ENCODE measurements at places on chromosomes 5 and 9.

- DNase-seq, result no peak
Observed at GRCh38 chr9:16069671-16070454, 517.0 kb downstream of the CCDC171 start.

DNA sequence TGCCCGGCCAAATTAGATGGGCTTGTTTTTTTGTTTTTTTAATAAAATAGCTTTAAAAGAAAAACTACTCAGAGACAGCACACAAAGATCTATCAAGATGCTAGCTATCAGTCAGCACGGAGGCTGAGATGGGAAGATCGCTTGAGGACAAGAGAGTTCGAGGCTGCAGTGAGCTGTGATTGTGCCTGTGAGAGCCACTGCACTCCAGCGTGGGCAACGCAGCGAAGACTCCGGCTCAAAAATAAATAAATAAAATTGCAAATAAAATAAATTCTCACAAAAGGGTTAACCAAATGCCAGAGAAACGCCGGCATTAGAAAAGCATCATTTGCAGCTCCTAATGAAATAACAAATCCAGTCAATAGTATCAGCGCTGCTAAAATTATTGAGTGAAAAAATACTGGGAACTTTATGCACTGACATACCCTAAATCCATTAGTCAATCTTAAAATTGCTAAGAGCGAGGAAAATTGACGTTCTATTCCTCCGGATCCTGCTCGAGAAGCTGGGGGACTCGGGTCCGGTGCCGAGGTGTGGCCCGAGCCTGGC lies 681 bp downstream of the CPLANE1 start:
- DNase-seq, result no peak

DNA sequence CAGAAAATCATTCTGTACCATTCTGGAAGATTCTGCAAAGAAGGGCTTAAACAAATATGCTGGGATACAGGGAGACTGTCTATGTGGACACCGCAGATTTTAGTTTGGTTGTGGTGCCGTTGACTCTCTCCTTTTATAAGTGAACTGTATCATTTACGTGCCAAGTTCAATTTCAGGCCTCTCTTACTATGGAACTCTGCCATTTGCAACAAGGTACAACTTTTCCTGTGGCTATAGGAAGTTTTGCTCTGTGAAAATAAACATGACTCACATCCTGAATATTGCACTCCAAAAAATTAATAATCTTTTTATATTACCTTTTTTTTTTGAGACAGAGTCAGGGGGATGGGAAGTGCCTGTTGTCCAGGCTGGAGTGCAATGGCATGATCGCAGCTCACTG lies 29.7 kb upstream of the CSNK1G3 start:
- no peak for DNase-seq

DNA sequence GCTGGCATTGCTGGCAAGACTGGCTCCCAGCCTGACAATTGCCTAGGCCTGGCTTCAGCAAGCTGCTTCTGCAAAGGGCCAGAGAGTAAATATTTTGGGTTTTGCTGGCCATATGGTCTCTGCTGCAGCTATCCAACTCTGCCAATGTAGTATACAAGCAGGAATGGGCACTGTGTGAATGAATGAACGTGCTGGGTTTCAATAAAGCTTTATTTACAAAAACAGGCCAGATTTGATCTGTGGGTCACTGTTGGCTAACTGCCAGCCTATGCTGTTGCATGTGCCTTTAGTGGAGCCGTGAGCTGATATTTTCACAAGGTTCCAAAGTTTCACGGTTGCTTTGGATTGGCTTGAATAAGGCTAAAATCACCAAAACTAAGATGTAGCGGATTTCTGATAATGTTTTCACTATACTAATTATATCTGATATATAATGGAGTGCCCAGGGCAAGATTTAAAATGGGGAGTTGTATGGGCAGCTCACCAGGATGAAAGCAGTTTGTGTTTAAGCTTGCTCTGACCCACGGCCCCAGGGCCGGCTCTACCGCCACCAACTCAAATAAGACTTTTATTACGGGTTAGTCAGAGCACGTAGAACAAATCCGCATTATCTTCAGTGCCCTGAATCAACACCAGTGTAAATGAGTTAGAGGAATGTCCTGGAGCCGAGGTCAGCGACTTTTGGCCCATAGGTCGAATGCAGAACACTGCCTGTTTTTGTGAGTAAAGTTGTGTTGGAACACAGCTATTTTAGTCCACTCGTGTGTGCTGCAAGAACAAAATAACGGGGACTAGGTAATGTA lies 98.6 kb upstream of the DAP start:
- DNase-seq, result no peak

DNA sequence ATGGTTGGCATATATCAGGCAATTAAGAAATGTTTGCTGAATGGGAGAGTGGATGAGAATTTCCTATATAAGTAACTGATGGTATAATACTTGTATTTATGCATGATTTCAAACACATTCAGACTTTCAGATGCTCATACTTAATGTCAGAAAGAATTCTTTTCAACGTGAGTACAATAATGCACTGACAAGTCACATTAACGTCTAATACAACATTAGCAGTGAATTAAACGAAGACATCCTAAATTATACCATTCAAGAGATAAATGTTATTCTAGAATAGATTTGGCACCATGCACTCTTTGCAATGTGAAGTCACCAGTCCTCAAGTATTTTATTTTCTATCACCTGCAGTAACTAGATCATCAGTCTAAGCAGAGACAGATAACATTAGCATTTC lies 712.9 kb downstream of the TLE1 start:
- no peak for DNase-seq

GRCh38 chr5:180832638-180833068 lies 28.4 kb downstream of the ZFP62 start:
- DNase-seq, result no peak

DNA sequence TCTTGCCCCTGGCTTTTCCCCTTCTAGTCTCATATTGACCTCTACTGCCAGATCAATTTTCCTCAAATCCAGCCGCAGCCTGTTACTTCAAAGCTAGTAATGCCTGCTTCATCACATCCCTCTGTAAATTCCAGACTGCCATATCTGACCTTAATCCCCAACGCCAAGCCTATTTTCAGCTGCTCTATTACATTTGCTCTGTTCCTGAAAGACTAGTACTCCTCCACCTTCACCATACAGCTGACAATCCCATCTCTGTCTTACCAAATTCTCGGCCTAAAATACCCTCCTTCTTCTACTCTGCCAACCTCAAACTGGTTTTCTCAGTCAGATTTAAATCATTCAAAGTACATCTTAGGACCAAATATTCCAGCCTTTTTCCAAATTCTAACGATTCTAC lies 420.2 kb downstream of the RAB3C start:
- no peak for DNase-seq

- DNase-seq, result no peak
Observed at GRCh38 chr9:102594241-102594640, 400.9 kb upstream of the CYLC2 start.

DNA sequence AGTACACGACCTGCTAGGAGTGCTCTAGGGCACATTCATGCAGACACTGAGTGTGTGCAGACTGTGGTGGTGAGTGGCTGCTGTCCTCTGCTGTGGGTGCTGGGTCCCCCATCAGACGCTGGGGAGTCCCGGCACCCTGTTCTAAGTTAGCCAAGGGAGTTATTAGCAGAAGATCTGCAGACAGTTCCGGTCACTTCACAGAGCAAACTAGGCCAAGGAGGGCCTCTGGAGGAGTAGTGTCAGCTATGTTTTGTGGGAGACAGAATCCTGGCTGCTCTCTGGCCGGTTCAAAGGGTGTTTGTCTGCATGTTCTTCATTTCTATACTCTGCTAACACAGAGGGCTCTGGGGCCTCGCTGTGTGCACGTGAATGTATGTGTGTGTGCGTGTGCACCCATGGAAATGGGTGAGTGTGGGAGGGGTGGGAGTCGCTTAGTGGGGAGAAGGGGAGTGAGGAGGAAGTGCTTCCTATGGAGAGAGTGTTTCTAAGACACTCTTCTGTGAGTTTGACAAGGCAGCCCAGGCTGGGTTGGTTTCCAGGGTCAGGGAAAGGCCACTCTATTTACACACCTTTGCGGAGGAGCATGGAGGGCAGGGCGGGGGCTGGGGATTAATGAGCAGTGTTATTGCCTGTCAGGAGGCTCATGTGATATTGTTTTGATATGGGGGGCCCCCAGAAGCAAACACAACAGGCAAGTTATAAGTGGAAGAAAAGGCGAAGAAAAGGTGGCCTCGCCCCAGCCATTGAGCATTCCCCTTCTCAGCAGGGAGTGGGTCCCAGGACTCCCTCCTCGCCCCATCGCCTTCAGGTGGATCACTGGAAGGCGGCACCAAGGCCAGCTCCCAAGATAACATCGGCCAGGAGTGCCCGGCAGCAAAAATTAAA lies 68.9 kb downstream of the MACROH2A1 start:
- DNase-seq, result no peak

DNA sequence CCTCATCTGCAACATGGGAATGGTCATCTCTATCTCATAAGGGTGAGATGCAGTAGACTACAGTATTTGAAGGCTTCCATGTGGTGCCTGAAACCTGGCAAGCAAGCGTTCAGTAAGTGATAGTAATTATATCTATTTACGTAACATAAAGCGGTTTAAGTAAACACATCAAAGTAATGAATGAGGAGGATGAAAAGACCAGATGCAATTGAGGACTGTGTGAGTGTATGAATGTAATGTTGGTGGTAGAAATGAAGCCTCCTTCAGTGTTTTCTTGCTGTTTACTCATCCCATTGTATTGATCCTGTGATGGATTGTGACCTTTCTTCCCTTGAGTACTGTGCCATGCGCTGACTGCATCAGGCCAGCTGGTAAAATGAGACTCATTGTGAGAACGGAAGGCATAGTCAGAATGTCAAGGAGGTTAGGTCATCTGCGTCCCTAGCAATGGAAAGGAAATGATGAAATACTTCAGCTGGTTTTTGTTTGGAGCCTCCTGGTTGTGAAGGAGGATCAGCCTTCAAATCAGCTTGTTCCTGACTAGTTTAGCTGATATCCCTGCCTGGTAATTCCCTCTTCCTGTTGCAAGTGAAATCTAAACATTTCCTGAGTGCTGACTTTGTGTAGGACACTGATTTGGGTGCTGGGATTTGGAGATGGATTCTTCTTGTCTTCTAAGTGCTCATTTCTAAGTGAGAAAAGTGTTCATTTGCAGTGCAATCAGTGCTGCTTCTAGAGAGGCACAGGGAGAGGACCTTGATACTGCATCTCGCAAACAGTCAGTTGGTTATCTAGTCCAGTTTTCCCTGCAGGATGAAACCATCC lies 35.6 kb downstream of the TNFSF8 start:
- DNase-seq, result no peak

DNA sequence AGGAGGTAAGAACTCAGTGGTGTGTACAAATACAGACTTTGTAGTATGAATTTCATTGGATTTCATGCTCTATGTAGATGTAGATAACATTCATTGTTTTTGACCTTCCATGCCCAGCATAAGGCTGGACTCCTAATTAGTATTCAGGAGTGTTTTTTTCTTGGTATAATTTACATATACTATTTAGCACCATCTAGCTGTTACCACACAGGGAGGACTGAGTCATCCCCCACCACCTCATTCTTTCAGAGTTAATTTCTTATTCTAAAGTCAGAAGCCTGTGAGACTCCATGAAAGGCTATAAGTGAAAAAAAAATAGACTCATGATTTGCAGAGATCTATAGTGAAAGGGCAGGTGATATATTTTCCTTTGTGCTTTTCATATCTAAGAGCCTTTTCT lies 555.0 kb downstream of the PRR16 start:
- no peak for DNase-seq

- DNase-seq, result peak; percentile 71
Observed at GRCh38 chr5:154850255-154851062, at the start of gene FAXDC2. Gene FAXDC2 (minus strand): TSS chr5:154850603. CDS start chr5:154838178, 12,425 bp downstream.
